ENCODE measurements at places on chromosomes 11 and 22.

DNA sequence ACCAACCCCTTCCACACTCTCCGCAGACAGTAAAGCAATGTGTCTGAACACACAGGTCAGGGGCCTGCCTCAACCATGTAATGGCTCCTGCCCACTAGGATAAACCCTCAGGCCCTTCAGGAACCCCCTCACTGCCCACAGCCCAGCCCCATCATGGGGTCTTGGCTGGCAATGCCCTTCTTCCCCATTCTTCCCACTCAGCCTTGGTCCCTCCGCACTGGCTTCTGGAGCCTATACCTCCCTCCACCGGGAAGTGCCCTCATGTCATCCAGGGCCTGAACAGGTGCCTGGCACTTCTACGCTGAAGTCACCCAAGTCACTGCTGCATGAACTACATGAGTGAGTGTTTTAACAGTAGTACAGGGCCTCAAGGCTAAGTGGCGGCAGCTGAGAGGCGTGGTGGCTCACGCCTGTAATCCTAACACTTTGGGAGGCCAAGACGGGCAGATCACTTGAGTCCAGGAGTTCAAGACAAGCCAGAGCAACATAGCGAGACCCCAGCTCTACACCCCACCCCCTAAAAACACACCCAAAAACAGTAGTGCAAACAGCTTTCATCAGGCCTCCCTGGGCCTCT, 74.8 kb upstream of the PITPNB start:
- no peak for DNase-seq

DNA sequence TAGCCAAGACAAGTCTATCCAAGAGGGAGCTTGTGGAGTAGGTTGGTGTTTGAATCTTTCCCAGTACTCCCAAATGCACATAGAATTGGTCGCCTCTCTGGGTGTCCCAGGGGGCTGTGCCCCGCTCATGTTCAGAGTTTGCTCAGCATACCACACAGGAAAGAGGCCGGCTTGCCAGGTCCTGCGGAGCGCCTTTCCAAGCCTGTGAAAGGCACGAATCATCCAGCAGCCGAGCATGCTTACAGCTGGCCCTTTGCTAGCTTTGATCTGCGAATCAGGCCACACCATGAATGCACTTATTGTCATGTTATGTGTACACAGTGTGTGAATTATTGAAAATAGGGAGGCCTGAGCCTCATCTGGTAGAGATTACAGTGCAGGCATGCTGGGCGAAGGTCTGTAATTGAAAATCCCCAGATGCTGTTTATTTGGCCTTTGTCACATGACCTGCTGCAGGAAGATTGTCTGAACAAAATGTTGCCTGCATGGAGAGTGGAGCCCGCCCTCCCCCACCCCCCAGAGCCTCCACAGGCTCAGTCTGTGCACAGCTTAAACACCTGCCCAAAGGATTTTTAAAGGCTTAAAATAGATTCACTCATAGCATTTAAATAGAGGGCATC, 163.3 kb upstream of the RASSF10 start:
- peak; percentile 49 for DNase-seq

GRCh38 chr22:49535126-49535525, 292.5 kb downstream of the BRD1 start:
- DNase-seq: no peak

GRCh38 chr11:34476849-34477248, 36.7 kb downstream of the ELF5 start:
- DNase-seq: no peak

DNA sequence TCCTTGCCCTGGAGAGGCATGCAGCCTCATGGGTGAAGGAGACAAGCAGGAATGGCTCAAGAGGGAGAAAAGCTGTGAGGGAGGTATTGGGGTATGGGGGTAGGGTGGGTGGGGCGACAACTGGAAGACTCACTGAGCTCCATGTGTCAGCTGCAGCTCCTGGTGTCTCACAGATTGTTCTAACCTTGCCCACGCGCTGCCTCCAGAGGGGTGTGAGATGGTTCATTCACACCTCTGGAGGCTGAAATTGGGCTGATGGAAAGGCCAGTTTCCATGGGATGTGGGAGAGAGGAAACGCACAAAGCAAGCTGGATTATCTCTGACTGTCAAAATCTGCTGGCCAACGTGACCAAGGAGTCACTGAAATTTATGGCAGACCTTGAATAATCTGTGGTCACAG, 400.4 kb upstream of the NARS2 start:
- DNase-seq: no peak

GRCh38 chr22:22953791-22954190, 66.2 kb downstream of the IGLL5 start:
- no peak for DNase-seq

DNA sequence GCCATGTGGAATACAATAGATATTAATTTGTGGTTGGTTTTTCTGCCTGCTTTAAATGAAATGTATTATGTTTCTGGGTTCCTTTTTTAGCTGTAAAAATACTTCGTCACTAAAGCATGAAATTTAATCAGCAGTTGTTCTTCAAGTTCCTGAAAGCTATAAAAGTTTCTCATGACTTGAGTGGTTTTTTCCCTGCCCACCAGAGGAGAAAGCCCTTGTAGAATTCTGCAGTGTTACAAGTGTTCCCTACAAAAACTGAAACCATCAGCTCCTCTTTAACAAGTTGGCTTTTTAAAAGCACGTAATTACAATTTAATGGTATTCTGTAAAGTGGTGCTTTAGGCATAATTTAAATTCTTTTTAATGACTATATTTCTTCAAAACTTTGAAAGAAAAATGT, 56.2 kb downstream of the PANX1 start:
- no peak for DNase-seq

DNA sequence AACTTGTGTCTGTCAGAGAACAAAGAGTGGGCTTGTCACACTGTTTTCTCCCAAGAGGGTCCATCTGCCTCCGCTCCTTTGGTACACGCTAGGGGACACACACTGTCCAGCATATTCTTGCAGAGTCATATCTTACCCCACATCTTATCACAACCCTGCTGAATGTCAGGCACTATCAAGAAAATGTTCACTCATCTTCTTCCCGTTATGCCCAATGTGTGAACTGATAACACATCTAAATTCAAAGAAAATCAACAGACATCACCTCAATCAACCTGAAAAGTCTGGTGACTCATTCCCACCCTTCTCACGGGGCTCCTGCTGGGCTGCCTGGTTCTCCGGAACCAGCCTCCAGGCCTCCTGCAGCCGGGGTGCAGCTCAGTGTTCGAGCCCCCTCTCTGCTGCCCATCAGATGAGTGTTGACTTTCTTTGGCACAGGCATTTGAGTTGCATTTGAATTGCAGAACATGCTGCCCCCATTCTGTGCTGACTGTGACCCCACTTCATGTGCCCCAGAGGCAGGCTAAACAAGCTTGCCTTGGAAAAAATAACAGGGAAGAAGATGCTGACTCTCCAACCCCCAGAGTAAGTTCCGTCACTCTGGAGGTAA, 19.4 kb downstream of the GRAP2 start:
- DNase-seq: no peak

- DNase-seq: no peak
Observed at GRCh38 chr11:44198146-44198724, 102.8 kb downstream of the EXT2 start.

DNA sequence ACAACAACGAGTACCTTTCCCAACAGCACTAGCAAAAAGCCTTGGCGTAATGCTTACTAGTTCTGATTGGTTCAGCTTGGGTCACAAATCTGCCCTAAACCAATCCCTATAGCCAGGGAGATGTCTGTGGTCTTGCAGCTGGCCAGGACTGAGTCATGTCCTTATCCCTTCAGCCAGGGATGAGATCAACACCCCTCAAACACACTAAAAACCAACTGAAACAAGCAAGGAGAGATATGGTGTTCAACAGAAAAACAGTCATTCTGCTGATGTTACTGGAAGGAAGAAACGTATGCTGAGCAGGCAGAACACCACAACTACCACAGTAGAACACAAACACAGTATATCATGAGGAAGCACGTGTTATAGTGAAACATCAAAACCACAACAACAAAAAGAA, 375.6 kb downstream of the LARGE1 start:
- DNase-seq: no peak

Data from head of caudate nucleus (tissue), 42 donors.